A549 treated with CpdA at 1 μM for 4 hours (cell line): ENCODE measurements at places on chromosomes 12 and 14. TPM values are rescaled to one million over a fixed set of nuclear protein-coding genes. Genes with fewer than 3 reads are reported as not detected.

Gene MYF5
- total RNA-seq = not detected in 5 replicates

Gene GARIN6
- total RNA-seq = not detected in 5 replicates

Gene SLC2A13
- 2.6 to 4.0 TPM (median 3.6 TPM) in 5 replicates for total RNA-seq

Gene CEBPE
- not detected in 5 replicates for total RNA-seq

Gene PMEL
- total RNA-seq = 0.46 to 1.1 TPM (median 0.77 TPM) in 5 replicates

Gene LBHD2
- 0.17 TPM in 1 of 5 replicates, not detected in the others for total RNA-seq

Gene KRT1
- total RNA-seq = not detected in 5 replicates

Gene CRADD
- total RNA-seq = 10.4 to 13.9 TPM (median 11.1 TPM) in 5 replicates
